GM18507 (cell line): ENCODE measurements at places on chromosomes 5 and 9.

- no peak for DNase-seq
Measured at GRCh38 chr5:113663879-113664541, 150.5 kb downstream of the YTHDC2 start.

GRCh38 chr5:107502676-107503060 lies 168.1 kb downstream of the EFNA5 start:
- no peak for DNase-seq

GRCh38 chr5:35672995-35673394 lies 55.3 kb downstream of the SPEF2 start:
- DNase-seq, result no peak

DNA sequence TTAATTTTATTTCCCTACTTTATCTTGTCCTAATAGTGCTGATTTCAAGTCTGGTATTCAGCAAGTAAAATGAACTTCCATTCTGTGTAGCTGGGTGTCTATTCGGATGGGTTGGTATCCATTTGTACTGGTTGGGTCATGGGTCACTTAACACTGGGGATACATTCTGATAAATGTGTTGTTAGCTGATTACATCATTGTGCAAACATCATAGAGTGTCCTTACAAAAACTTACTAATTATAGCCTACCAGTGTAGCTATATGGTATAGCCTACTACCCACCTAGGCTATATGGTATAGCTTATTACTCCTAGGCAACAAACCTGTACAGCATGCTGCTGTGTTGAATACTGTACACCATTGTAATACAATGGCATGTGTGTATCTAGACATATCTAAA lies 1373.7 kb upstream of the DMAC1 start:
- no peak for DNase-seq

DNA sequence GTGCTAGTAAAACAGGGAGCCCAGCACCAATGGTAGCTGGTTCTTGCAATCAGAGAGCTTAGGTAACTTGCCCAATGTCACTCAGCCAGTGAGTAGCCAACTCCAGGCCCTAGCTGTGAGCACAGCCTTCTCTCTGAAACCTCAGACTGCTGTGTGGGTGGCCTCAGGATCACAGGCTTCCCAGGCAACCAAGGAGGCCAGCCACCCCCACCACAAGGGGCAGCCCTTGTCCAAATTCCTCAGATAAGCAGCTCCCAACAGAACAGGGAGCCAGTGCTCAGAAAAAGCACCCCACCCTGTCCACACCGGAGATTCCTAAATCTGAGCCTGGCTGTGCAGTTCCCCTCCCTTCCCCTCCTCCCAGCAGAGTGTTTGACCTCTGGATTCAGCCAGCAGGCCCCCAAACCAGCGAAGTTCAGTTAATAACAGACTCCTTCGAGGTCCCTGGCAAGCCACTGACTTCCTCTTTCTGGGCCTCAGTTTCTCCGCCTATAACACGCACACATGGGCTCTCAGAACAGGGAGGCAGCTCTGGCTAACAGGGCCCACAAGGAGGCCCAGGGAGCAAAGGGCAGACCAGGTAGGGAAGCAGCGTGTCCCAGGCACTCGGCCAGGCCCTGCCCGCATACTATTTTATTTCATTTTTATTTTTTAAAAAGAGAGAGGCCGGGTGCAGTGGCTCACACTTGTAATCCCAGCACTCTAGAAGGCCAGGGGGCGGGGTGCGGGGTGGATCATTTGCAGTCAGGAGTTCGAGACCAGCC lies 2.7 kb downstream of the EEIG1 start:
- DNase-seq, result no peak

GRCh38 chr5:60339691-60340201 lies 360.2 kb downstream of the DEPDC1B start:
- no peak for DNase-seq

- no peak for DNase-seq
Measured at GRCh38 chr5:180974612-180975315, 13.9 kb upstream of the BTNL3 start.

- peak; percentile 33 for DNase-seq
Measured at GRCh38 chr9:133737774-133738639, at the start of gene SARDH. Gene SARDH (minus strand): TSS chr9:133738352. CDS start chr9:133734173, 4,179 bp downstream.

- no peak for DNase-seq
Measured at GRCh38 chr9:82894961-82895821, 167.8 kb downstream of the RASEF start.

GRCh38 chr9:132241483-132241839 lies 79.6 kb downstream of the NTNG2 start:
- DNase-seq, result no peak

GRCh38 chr9:127336086-127336485 lies 60.9 kb upstream of the SLC2A8 start:
- DNase-seq, result no peak

GRCh38 chr5:73812457-73812856 lies 186.5 kb downstream of the ARHGEF28 start:
- DNase-seq, result no peak

DNA sequence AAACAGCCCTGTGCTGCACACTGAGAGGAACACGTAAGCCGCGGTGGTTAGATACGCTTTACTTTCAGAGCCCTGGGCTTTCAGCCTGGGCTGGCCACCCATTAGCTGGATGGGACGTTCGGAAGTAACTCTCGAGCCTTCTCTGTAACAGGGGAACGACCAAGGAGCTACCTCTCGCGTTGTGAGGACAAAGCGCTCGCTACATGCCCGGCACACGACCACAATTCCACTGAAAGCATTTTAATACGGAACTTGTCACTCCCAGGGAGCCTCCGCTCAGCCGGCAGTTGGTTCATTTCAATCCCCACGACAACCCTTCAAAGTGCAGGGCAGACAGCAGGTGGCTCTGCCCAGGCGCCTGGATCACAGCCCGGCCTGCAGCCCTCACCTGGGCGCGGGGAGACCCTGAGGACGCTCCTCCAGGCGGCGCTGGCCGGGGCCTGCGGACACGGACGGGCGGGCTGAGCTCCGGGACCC lies 368 bp downstream of the SURF1 start:
- DNase-seq, result no peak

- no peak for DNase-seq
Measured at GRCh38 chr5:161302559-161302958, 244.0 kb downstream of the GABRB2 start.
